GM19239 (cell line): ENCODE measurements at places on chromosomes 2 and 18.

GRCh38 chr2:46351098-46351749 is 54.0 kb downstream of the EPAS1 start:
- DNase-seq, result no peak

DNA sequence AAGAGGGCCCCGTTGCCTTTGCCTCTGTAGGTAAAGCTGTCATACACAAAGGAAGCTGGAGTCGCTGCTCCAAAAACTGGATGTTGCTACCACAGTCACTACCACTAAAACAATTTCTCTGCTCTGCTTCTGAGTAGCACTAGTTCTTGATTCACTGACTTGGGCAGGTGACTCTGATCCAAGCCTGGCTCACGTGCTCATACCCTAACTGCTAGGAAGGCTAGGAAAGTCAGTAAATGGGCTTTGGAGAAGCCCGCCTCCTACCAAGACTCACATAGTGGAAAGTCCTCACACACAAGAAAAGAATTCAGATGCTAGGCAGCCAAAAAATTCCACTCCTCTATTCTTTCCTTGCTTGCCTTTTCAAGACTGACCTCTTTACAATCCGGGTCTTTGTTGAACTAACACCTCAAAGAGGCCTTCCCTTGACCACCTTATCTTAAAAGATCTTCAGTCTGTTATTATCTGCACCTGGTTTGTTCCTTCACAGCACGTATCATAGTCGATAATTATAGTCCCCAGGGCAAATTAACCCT is 11.4 kb upstream of the DYNC1I2 start:
- DNase-seq, result no peak

GRCh38 chr2:195782156-195782555 is 125.1 kb downstream of the SLC39A10 start:
- DNase-seq, result no peak

- DNase-seq, result no peak
Observed at GRCh38 chr18:849021-849420, 37.0 kb upstream of the YES1 start.

DNA sequence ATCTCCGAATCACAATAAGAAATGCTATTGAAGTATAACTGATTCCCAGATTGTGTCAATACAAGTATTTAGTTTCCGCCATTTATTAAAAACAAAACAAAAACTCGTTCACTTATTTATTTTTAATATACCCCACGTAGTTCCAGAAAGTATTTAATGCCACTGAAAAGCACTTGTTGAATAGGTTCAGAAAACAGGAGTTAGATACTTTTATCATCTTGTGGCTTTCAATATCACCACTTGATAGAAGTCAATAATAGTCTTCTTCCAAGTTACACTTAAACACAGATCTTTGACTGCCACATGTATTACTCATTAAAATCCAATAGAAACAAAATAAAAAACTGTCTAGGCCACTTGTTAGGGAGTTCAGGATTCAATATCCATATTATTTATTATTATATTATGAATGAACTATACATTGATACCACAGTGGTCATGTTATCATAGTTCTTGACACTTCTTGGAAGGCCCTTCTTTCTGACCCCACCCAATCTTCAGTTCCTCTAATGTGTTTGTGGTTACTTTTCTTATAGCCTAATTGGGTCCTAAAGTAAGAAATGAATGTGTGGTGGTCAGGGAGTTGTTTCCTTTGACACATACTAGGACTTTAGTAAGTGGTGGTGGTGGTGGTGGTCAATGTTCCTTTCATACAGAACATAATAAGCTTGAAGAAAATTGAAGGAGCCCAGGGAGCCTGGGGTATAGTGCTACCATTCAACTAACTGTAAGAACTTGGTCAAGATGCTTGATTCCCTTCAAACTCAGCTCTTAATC is 221.3 kb upstream of the ITGA4 start:
- peak; percentile 36 for DNase-seq

DNA sequence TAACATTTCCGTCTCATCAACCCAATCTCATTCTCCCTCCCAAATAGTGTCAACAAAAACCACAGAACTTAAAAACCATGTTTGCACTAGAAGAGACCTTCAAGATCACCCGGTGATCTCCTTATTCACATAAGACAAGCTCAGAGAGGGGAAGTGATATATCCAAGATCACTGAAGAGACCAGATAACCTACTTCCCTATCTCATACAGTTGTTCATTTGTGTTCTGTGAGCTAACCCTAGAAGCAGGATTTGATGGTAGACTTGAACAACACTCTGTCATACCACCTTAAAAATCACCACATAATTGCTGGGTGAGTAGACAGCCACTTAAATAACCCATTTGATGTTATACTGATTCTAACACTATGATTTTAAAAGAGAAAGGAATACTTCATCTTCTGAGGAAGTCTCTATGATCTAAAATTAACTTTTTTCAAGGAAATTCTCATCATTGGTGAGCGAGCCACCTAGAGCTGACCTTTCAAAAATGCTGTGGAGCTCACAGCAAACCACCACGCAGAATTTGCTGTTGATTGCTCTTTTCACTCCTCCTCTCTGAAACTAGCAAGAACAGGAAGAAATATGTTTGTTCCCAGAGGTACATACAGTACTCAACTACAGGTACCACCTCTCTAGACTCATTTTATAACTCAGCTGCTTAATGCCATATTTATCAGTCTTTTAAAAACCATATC is 15.1 kb downstream of the AAK1 start:
- DNase-seq, result no peak

DNA sequence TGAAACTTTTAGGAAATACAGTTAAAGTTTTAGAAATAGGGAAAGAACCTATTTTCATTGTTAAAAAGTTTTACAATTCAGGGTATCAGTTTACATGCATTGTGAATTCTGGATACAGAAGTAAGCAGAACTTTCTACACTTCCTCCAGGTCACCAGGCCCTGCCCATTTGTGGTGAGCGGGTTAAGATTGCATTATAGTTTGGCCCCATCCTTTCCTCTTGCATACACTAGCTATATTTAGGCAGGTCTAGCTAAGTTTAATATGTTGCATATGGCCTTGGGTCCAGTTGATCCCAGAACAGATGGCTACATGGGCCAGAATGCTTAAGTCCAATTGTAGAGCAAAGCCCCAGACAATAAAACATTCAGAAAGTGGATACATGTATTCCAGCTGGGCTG is 4.8 kb downstream of the VWA3B start:
- DNase-seq, result no peak

GRCh38 chr2:175404839-175405238 is 223.3 kb upstream of the ATP5MC3 start:
- no peak for DNase-seq

DNA sequence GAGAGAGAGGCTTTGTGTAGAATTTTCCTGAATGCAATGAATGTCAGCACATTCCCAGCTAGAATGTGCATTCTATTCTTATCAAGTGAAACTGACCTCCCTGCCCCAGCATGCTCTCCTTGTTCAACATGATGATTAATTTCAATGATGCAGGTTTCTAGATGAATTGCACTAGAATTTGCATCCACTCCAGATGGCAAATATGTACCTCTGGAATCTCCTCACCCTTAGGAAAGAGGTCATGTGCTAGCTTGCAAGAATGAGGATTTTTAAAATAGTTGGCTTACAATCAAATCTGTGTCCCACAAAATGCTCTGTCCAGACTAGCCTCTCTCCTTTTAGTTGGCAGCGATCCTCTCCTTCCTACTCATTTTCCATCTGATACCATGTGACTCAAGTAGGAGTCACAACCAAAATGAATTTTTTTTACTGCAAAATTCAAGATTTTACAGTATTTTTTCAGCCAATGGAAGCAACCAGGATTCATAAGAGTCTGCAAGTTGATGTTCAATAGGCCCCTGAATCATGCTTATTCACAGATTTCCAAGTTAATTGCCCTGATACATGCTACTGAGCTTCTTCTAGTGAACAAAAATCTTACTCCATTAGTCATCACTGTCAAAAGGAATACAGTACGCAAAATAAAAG is 21.0 kb upstream of the STAT4 start:
- no peak for DNase-seq

GRCh38 chr2:218009765-218010139 is 7.0 kb upstream of the TNS1 start:
- DNase-seq, result no peak

DNA sequence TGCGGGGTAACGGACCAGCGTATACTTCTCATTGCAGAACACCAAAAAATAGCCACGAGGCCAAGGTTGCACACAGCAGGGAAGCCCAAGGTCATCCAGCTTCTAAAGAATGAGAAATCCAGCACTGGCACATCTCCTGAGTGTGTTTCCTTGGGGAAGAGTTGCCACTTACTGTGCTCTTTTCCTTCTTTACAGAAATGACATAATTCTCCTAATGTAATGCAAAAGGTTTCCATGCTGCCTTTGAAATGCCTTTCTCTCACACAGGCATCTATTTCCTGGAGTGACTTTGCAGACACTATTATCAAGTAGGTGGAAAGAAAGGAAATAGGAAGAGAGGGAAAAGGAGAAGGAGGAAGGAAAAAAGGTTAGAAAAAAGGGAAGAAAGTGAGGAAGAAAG is 862.1 kb upstream of the CELF4 start:
- DNase-seq, result no peak

- DNase-seq, result no peak
Observed at GRCh38 chr18:79750980-79751571, 46.7 kb upstream of the KCNG2 start.

- DNase-seq, result no peak
Observed at GRCh38 chr2:67840460-67841068, 222.2 kb downstream of the C1D start.

DNA sequence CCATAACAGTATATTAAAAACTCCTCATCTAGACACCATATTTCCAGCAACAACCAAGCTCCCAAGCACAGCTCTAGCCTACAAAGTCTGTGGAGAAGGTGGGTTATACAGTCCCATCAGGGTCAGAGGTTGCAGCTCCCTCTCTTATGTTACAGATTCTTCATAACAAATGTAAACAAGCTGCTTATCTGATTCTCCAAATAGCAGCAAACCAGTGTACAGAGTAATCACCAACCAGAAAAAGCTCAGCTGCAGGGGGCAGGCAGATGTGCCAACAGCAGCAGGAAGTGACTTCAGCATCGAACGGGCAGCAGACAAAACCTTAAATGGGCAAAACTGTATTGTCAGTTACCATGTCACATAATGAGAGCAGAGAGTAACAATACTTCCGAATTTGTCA is 52.9 kb upstream of the NABP1 start:
- no peak for DNase-seq

DNA sequence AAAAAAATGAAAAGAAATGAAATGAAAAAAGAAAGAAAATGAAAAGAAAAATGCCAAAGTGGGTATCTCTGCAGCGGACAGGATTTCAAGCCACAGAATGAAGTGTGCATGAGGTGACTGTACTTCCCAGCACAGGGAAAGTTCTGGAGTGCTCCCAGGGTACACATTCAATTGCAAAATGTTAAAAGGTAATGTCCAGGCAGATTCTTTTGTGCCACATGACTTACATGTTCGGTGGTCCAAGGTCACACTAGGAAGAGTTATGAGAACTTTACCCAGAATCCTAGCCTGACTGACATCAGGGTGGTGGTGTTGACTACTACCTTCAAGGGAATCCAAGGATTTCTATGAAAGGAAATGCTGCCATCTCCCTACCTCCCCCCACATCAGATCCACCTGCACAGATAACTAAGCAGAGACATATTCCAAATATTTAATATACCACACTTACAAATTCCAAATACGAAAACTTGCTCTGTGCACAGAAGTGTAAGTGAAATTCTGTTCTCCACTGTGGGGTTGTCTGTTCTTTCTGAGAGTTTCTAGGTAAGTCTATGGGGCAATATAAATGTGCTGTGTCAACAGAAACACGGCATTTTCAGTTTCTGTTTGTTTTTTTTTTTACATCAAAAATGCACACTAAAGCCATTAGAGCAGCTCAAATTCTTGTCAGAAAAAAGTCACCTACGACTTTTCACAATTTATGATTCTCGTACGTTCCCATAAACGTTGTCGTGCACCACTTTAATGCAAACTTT is 56.6 kb downstream of the CABYR start:
- no peak for DNase-seq

GRCh38 chr18:9673296-9674251 is 34.5 kb upstream of the RAB31 start:
- peak; percentile 92 for DNase-seq

- DNase-seq, result no peak
Observed at GRCh38 chr18:10679557-10680270, 153.9 kb downstream of the NAPG start.

DNA sequence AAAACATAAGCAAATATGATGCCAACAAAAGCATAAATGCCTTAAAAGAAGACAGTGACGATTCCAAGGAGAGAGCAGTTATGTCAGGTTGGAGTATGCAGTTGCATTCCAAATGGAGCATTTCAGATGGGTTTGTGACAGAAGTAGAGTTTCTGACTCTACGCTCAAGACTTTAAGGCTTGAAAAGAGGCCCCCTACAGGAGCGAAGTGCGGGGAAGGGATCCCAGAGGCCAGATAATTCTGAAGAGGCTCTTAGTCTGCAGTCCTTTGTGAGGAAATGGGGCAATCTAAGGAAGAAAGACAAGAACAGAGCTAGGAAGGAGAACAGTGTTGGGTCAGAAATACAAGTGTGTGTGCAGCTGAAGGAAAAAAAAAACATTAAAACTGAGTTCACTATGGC is 95.5 kb downstream of the ZNF521 start:
- DNase-seq, result no peak

- DNase-seq, result no peak
Observed at GRCh38 chr2:161824226-161824625, 200.0 kb downstream of the SLC4A10 start.

GRCh38 chr2:126700677-126701076 is 44.7 kb downstream of the GYPC start:
- no peak for DNase-seq

- DNase-seq, result no peak
Observed at GRCh38 chr2:42211291-42211690, 42.1 kb downstream of the EML4 start.

GRCh38 chr2:132825601-132826000 is 155.6 kb upstream of the LYPD1 start:
- no peak for DNase-seq

GRCh38 chr2:174635015-174635593 is 37.5 kb upstream of the WIPF1 start:
- no peak for DNase-seq

- DNase-seq, result no peak
Observed at GRCh38 chr2:84855731-84856130, 25.2 kb downstream of the TRABD2A start.

DNA sequence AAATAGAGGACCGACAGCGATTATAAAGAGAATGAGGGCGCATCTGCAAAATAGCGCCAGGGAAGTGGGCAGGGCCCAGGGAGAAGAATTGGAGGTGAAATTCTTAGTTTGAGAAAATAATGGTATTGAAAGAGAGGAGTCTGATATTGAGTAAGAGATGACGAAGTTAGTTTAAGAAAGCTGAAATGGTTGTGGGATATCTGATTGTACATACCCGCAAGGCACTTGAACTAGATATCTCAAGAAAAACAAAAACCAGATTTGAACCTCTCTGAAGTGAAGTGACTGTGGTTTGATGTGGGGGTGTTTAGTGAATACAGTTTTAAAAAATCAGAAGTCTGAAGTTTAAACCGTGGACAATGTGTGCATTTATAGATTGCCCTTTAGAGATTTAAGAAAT is 38.9 kb downstream of the ZNF532 start:
- DNase-seq, result no peak

DNA sequence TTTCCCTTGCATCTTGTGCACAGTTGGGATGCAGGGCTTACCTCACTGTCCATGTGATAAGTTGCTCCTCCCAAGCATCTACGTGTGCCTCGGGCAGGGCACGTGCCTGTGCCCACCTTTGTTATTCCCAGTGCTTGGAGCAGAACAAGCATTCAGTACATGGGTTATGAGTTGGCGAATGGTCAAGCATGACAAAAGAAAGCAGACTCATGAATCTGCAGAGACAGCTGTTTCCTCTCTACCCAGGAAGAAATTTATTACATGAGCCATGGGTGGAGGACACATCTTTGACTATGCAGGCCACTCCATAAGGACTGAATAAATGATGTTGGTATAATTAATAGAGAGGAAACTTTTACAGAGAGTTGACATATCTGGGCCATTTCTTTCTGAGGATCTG is 127.8 kb downstream of the TPGS2 start:
- no peak for DNase-seq
